Globus pallidus (tissue), 1 donor: ENCODE measurements at places on chromosomes 12 and 14.

DNA sequence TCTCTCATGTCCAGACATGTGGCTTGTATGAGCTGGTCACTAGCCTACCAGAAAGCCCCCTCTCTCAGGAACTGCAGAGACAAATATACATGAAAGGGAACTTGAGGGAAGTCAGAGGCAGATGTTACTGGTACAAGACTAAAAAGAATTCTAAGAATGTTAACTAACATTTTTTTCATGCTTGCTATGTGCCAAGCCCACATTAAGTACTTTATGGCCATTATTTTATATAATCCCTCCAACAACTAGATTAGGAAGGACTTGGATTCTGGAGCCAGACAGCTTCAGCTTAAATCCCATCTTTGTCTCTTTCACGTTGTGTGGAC lies 24.6 kb downstream of the TTC9 start:
- no peak for DNase-seq

- no peak for DNase-seq
These were observed 421.9 kb upstream of the PRICKLE1 start for GRCh38 chr12:43011383-43011926.

GRCh38 chr14:32300136-32300535 lies 29.0 kb upstream of the AKAP6 start:
- no peak for DNase-seq

- no peak for DNase-seq
These were observed 49.8 kb downstream of the ADCK1 start for GRCh38 chr14:77849711-77850110.

- DNase-seq, result no peak
These were observed 5.8 kb upstream of the BIN2 start for GRCh38 chr12:51329742-51330141.

- DNase-seq, result no peak
These were observed 674.3 kb downstream of the TMEM121 start for GRCh38 chr14:106200541-106201315.

DNA sequence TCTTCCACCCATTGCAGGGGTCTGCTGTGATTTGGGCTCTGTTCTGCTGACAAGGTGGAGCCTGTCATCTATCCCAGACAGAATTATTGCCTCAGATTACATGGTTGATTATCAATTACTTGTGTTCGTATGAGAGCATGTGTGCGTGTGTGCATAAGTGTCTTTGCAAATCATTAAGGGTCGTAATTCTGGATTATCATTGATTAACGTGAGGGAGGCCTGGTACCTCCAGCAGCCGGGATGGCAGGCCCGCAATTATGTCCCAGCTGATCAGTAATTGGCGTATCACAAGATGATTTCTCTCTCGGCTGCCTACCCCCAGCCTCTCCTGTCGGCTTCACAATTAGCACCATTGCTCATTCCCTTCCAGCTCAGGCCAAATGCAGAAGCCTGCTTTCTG lies 29.6 kb upstream of the IRF2BPL start:
- no peak for DNase-seq

DNA sequence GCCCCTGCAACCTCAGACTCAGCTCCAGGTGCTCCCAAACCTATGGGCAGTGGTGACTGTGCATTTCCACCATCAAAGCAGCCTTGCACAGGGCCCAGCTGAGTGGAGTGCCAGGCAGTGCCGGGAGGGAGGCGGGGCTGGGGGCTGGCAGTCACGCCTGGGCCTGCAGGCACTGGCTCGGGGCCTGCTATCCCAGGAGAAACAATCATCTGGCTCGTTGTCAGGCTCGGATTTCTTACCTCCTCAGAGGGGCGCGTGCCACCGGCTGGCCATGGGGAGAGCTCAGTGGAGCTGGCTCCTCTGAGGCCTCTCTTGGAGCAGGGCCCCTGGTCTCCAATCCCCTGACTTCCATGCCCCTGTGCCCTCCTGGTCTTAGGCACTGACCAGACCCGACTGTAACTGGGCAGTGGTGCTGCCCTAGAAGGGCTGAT lies 20.2 kb upstream of the PPP1R13B start:
- DNase-seq, result peak; percentile 45

- peak; percentile 98 for DNase-seq
These were observed at the start of gene FAM177A1 for GRCh38 chr14:35046048-35046750. Gene FAM177A1 (plus strand): TSS chr14:35046272. CDS start chr14:35046464, 192 bp downstream.

- DNase-seq, result no peak
These were observed 14.2 kb upstream of the SLC24A4 start for GRCh38 chr14:92308716-92309115.

DNA sequence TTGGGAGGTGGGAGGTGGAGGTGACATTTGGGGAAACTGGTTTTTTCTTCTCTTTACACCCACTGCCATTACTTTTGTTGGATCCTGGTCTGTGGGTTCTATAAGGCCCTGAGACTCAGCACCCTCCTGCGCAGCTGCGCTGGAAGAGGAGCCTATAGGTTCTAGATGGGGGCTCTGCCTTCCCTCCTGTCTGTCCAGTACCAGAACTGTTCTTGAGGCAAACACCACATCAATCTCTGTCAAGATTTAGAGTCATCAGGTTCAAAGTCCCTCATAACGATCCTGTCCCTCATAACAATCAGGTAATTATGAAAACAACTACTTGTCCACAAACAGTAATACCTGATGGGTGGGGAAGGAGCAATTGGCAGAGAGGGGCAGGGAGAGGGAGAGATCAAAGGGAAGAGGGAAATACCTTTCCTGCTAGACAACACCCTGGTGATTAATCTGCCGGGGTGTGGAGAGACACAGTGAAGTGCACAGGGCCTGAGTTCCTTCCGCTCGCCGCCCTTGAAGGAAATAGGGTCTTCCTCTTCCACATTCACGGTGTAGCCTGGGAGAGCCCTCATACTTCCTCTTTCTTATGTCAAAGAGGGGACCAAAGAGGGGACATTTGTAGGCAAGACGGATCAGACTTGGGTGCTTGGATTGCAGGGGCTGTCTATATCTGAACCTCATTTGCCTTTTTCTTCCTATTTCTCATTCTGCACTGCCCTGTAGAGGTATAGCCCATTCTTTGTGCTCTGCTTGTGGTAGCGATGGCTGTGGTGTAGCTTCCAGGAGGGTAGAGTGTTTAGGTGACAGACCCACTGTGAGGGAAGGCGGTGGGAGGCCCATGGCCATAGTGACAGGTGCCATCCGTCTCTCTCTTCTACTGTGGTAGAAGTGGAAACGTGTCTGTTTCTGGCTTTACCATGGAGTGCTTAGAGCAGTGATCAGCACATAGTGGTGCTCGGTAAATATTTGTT lies 12.6 kb downstream of the GPRC5A start:
- no peak for DNase-seq

- DNase-seq, result no peak
These were observed 34.0 kb downstream of the ALG10B start for GRCh38 chr12:38350342-38351174.

DNA sequence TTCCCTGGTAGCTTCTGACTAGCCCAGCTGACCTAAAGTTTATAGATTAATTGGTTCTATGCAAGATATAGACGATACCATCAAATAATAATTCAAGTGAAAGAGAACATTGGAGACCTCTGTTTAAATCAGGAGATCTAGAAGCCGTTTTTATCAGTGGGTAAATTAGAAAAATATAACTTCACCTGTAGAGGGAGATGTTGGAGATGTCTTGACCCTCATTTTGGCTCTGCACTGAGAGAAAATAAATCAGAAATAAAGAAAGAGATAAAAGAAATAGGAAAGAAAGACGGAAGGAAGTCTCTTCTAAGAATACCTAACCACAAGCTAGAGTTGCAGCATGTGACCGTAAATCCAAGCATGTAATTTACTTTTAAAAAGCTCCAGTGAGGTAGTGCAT lies 684.5 kb downstream of the C12orf50 start:
- no peak for DNase-seq

DNA sequence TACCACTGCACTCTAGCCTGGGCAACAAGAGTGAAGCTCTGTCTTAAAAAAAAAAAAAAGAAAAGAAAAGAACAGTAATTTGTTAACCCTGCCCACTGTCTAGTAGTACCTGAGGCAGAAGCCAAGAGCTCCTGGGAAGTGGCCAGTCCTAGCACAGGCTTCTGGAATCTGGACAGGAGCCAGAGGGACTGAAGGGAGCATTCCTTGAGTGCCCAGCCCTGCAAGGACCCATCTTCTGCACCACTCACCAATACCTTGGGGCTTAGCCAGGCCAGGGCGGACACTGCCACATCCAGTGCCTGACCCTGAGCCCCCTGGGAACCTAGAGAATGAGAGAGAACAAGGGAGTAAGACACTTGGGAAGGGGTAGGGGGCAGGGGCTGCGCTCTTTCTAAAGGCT lies 33.7 kb downstream of the PARP2 start:
- no peak for DNase-seq

GRCh38 chr14:35761922-35762321 lies 47.2 kb downstream of the RALGAPA1 start:
- DNase-seq, result no peak

DNA sequence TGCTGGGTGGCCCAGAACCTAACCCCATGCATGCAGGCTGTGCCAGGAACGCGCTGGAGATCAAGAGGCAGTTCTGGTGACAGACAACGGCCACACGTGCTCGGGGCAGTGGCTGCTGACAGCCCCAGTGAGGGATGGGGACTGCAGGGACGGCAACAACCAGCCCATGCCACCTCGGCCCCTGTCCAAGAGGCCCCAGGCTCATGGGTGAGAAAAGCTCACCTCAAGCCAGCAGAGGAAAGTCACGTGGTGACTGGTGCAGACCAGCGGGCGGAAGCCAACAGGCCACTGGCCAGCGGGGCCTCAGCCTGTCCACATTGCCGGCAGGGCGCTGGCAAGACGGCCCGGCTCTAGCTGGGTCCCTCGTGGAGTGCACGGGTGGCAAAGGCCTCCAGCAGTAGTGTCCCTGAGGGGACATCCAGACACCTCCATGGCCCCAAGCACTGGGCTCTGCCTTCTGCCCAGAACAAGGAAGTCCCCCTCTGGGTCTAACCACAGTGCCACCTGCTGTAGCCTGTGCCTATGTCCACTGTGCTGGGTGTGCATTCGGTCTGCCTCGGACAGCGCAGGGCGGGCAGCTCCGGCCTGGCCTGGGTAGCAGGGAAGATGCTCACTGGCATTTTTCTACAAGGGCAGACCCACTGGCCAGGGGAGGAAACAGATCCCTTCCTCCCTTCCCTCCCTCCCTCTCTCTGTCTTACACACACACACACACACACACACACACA lies 134.1 kb downstream of the NCOR2 start:
- peak; percentile 69 for DNase-seq

- no peak for DNase-seq
These were observed 81.9 kb downstream of the CFAP54 start for GRCh38 chr12:96571101-96571862.

DNA sequence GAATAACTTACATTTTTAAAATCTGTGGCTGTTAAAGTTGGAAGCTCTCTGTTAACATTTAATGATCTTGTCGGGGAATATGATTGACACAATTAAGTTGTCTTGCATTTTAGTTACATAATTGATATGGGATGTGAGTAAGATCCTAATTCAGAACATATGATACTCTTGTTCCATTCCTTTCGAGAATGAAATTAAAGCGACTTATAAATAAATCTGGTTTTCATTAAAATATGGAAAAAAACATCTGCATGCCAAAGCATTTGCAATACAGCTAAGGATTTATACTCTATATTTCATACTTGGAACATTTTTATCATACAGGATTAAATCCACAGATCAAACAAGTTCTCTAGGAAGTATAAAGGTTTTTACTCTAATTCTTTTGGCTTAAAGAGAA lies 52.0 kb downstream of the SLC38A6 start:
- DNase-seq, result no peak

DNA sequence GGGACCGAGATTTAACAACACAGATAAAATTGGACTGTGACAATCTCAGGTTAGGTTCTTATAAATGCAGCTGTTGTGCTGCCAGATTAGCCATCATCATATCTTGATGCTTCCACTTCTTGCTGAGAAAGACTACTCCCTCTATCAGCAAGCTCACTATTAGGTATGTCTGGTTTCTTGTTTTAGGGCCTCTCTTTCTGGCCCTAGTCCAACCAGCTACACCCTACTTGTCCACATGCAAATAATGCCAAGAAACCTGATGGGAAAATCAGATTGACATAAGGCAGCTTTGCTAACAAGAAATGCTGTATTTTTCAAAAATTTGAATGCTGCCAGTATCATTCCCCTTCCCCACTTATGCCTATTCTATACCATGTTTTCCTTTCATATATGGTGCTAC lies 296.0 kb downstream of the RMST start:
- DNase-seq, result no peak

DNA sequence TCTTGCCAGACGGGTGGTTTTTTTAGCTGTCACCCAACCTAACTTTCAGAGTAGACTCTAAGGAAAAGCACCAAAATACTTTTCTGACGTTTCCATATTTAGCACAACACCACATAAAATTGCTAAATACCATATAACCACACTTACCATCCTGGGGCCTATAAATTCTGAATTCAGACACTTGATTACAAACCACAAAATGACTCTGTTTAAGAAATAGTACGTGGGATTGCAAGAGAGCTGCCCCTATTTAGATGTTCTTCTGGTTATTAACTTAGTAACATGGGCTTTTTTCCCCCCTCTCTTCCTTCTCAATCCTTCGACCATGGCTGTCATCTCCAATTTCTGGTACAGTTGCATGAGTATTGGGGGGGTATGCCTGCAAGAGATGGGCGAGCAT lies 287.7 kb downstream of the BMP4 start:
- no peak for DNase-seq

GRCh38 chr12:14505626-14506596 lies 61.8 kb downstream of the PLBD1 start:
- no peak for DNase-seq

GRCh38 chr12:103530307-103531066 lies 34.7 kb upstream of the C12orf42 start:
- no peak for DNase-seq

- DNase-seq, result no peak
These were observed 269.0 kb downstream of the KCNH5 start for GRCh38 chr14:62776300-62776699.

GRCh38 chr12:113232089-113232839 lies 11.0 kb downstream of the TPCN1 start:
- no peak for DNase-seq

DNA sequence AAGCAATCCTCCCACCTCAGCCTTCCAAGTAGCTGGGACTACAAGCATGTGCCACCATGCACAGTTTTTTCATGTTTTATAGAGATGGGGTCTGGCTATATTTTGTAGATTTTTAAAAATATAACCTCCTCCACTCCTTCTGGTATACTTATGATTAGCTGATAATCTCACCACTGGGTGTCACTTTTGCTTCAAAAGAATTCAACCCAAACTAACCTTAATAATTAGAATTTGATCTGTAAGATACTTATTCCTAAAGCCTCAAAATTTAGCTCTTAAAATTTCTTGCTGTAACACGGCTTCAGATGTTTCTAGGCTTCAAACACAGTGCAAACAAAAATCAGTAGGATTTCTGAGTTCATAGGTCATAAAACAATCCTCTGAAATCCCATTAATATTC lies 130.3 kb downstream of the CEP83 start:
- DNase-seq, result no peak

DNA sequence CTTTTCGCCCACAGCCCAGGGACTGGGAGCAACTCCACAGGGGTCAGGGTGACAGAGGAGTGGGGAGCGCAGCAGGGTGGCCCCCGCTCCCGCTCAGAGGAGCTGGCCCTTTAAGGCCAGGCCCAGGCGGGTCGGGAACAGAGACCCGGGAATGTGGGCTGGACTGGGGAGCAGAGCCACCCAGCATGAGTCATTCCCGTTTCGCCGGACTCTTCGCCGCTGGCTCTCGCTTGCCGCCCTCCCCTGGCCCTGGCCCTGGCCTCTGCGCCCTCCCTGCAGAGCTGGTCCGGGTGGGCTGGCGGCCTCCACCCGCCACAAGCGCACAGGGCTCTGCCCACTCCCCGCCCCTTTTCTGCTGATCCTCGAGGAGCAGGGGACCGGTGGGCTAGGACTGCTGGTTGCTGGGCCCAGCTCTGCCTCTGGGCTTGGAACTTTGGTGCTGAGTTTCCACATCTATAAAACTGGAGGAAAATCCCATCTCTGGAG lies 92.8 kb downstream of the NINJ2 start:
- DNase-seq, result no peak
